ENCODE measurements at places on chromosomes 1 and 21.

DNA sequence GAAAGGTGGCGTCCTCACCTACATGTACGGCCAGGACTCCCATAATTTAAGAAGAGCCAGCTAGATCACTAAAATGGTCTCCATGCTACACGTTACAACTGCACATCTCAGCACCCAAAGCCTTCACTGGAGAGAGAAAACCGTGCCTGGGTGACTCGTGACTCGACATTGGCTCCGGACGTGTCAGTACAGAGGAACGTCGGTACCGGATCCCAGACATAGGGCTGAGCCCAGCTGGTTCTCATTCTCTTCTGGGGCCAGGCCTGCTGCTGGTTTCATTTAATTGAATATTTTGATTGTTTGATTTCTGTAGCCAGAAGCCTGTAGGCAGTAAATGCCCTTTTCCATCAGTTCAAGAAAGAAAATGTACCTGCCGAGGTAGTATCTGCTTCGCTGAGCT is 93.1 kb downstream of the HHIPL2 start:
- no peak for DNase-seq

GRCh38 chr21:44846224-44846484 is 27.3 kb downstream of the PTTG1IP start:
- no peak for DNase-seq

DNA sequence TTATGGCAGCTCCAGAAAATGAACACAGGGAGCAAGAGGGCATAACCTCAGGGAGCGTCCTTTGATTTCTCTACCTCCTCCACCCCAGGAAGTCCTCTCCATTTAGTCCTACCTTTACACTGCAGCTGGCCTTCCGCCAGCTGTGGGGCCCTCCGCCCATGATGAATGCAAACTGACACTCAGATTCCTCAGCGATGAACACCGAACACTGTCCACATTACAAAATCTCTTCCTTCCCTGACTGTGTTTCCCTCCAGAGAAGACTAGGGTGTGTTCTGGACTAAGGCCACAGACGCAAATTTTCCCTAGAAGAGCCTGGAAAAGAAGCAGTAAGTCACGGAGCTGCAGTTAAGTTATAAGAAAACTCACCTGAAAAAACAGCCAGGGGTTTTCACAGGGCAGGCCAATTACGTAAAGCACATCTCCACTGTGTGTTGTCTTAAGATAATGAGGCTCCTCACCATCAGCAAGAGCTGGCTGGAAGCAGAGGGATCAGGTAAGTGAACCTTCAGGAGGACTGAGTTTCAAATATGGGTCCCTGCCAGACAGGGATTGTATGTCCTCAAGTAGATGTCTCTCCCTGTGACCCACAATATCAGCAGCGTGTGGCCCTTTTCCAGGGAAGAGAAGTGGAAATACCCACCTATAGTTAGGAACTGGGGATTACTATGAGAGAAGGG is 46.3 kb upstream of the ATP1B1 start:
- DNase-seq, result no peak

DNA sequence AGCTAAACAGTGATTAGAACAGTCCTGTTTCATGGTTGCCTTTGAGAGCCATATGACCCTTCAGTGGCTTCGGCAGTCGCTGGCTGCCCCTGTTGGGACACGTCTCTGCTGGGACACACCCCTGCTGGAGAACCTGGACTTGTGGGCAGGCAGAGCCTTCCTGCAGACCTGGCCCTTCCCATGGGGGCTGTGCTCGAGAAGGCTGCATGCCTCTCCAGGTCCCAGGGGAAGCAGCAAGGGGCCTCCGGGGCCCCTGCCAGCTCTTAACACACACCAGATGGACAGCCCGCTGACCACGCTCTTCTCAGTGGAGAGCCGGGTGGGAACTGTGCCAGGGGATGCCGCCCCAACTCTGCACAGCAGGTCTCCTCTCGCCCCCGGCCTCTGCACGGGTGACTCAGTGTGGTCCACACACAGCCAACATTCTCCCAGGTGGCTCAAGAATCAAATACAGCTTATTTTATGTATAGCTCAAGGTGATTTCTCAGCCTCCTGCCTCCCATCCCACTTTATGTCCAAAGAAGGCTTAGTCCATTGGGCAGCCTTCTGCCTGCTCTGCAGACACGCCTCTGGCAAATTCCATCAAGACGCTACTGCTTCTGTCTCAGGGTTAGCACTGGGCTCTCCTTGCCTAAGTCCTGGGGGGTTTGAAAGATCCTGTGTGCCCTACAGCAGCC is 450.8 kb downstream of the KIF26B start:
- DNase-seq, result no peak

DNA sequence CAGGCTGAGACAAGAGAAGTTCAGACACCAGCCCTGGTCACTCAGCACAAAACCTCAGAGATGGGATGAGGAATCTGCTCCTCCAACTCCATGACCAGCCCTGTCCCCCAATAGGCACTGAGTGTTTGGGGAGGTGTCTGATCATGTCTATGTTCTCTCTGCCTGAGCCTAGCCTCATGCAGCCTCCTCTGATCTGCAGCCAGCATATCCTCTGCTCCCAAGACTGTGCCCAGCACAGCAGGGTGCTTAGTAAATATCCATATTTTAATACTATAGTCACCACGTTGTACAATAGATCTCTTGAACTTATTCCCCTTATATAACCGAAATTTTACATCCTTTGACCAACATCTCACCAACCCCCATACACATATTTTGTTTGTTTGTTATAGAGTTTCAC is 202.9 kb downstream of the MATN1 start:
- no peak for DNase-seq

DNA sequence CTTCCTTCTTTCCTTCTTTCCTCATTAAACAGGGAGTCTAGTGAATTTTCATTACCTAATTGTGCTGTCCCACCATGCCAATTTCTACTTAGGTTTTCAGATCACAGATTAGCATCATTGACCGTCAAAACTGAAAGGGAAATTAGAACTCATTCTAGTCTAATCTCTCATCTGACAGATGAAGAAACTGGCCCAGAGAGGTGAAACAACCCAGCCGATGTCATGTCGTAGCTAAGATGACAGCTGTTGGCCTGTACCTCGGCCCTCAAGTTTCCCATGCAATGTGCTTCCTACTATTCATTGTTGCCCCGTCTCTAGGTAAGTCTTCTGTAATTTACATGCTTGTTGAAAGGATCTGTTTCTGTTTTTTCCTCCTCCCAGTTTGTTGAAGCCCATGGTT is 128.2 kb upstream of the KIAA0040 start:
- no peak for DNase-seq

DNA sequence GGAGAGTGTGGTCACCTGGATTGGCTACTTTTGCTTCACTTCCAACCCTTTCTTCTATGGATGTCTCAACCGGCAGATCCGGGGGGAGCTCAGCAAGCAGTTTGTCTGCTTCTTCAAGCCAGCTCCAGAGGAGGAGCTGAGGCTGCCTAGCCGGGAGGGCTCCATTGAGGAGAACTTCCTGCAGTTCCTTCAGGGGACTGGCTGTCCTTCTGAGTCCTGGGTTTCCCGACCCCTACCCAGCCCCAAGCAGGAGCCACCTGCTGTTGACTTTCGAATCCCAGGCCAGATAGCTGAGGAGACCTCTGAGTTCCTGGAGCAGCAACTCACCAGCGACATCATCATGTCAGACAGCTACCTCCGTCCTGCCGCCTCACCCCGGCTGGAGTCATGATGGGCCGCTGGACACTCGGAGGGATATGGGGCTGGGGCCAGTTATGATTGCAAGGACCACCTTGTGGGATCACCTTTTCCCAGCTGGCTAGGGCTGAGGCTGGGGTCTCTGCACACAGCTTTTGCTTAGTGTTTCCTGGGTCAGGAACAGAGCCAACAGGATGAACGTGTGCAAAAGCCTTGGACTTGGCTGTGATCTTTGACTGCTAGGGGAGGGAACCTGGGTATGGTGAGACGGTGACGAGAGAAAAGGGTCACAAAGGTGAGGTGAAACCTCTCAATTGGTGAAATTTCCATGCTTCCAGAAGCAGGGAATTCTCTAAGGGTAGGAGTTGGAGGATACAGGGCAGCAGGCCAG is 4.3 kb upstream of the GNAI3 start:
- no peak for DNase-seq

DNA sequence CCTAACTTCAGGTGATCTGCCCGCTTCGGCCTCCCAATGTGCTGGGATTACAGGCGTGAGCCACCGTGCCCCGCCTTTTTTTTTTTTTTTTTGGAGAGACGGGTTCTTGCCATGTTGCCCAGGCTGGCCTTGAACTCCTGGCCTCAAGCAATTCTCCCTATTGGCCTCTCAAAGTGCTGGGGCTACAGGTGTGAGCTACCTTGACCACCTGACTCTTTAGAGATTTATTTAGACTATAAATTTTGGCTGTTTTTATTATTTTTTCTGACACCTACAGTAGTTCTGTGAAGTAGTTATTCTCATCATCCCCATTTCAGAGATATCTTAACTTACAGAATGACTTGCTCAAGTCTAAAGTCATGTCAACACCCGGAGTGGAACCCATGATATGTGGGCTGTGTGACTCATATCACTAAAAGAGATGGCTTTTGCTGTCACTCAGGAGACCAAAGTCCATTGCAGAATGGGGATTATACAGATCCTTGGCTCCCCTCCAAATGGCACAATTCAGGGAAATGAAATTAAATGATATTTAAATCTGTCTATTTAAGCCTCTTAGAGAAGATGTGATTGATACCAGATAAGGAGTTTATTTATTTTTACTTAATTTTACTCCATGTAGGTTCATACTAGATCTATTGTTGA is 93.2 kb downstream of the CTH start:
- no peak for DNase-seq

DNA sequence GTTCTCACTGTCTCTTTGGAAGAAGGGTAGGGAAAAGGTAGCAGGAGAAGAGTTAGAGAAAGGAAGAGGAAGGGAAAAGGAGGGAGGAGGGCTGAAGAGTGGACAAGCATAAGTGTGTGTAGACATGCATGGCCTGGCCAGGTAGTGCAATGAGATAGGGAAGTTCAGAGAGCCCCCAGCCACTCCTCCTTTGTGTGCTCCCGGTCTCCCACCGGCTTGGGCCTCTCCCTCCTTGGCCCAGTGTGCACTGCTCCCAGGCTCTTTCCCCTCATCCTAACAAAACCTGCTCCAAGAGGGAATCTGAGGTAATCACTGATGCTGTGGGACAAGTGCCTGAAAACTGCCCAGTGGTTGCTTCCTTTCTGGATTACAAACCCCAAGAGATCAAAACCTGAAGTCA is 10.3 kb upstream of the LEMD1 start:
- no peak for DNase-seq

- no peak for DNase-seq
These were observed 146.3 kb upstream of the DNAH14 start for GRCh38 chr1:224783006-224783651.

DNA sequence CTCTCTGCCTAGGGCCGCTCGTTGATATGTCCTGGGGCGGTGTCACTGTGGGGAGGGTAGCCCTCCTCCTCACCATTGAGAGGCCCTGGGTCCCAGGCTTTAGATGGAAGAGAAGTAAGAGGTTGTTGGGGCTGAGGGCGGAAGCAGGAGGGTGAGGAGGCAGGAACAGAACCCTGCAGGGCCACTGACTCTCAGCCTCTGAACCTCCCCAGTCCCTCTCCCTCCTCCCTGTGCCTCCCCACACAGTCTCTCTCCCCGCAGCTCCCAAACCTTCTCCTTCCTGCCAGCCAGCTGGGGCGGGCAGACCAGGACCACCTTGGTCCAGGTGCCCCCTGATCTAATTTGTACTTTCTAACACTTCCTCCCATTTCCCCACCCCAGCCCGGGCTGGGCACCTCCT is 14.3 kb upstream of the FAM131C start:
- DNase-seq, result no peak

DNA sequence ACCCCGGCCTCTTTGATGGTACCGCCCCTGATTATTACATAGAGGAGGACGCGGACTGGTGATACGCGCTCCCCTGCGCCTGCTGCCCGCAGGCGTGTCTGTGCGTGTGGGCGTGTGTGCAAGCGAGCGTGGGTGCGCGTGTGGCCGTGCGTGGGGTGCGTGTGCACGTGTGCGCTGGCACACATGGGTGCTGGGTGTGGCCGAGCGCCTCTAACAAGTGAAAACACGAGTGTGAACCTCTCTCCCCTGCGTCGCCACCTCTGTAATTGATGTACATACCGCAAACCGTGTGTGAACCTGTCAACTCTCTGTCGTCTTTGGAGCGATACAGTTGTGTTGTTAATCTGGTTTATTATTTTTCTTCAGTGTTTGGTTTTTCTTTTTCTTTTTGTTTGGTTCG is 87.8 kb upstream of the TMEM51 start:
- no peak for DNase-seq

GRCh38 chr1:115183721-115184259 is 94.5 kb upstream of the TSPAN2 start:
- DNase-seq, result no peak

DNA sequence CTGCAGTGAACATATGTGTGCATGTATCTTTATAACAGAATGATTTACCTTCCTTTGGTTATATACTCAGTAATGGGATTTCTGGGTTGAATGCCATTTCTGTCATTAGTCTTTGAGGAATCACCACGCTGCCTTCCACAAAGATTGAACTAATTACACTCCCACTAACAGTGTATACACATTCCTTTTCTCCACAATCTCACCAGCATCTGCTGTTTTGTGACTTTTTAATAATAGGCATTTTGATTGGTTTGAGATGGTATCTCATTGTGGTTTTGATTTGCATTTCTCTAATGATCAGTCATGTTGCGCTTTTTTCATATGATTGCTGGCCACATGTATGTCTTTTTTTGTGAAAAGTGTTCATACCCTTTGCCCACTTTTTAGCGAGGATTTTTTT is 680.5 kb downstream of the PTPRC start:
- no peak for DNase-seq

DNA sequence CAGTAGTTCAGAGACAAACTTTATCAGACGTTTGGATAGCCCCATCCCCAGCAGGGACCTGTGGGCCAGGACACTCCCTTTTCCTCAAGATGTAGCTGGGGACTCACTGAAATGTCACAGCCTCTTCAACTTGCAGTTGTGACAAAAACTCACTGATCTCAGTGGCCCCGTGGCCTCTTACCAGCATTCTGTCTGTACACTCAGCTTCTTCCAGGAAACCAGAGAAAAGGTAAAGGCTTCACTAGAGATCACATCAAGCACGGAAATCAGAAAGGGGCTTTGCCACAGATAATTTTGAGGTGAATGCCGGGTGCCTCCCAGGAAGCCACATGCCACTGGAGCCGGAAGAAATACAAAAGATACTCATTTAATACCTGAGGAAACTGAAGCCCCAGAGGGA is 122.2 kb downstream of the CCDC185 start:
- no peak for DNase-seq

DNA sequence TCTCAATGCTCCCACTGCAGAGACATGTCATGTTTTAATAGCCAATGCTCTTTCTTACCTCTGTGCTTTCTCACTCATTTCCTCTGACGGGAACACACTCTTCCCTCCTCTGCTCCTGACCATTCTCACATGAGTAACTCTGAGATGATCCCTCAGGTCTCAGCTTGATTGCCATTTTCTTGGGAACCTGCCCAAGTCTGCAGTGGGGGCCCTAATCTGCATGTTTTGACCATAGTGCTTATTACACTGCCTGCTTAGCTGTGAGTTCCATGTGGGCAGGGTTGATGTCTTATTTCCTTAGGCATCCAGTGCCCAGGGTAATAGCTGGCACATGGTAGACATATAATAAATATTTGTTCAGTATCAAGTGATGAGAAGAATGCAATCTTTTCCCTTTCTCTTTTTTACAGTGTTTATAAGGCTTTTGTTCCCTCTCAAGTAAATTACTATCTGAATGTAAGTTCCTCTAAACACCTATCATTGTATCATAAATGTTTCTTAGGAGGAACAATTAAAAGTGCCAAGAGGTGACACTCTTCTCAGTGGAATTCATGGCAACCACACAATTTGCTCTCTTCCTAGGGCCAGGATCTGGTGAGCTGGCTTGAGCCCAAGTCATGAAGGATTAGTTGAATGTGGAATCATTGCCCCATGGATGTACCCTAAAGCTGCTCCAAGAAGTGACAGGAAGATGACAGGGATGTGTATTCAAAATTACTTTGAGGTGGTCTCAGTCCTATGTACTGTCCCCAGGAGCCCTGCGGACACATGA is 485.4 kb upstream of the USP24 start:
- DNase-seq, result no peak
